ENCODE measurements at places on chromosomes 3 and 15.

GRCh38 chr3:24503616-24504113, 9.0 kb upstream of the THRB start:
- H3K36me3 ChIP-seq, result no peaks in the 10 kb centered on the region
- H3K4me1 ChIP-seq, result no peaks in the 10 kb centered on the region
- H3K4me3 ChIP-seq, result no peak overlapping the region
- no peaks in the 10 kb centered on the region for H3K27me3 ChIP-seq
- no peak for DNase-seq

GRCh38 chr3:173584838-173585831, 187.6 kb downstream of the NLGN1 start:
- no peak for DNase-seq
- no peaks in the 10 kb centered on the region for H3K36me3 ChIP-seq
- no peak overlapping the region for H3K27ac ChIP-seq
- H3K4me1 ChIP-seq, result peaks cover 10% of the 10 kb centered on the region
- peaks cover 19% of the 10 kb centered on the region for H3K27me3 ChIP-seq

GRCh38 chr3:140823106-140823505, 118.5 kb upstream of the SLC25A36 start:
- H3K27ac ChIP-seq, result no peak overlapping the region
- H3K4me3 ChIP-seq, result no peak overlapping the region
- H3K36me3 ChIP-seq, result no peaks in the 10 kb centered on the region
- no peaks in the 10 kb centered on the region for H3K27me3 ChIP-seq
- no peak for DNase-seq
- H3K4me1 ChIP-seq, result no peaks in the 10 kb centered on the region

DNA sequence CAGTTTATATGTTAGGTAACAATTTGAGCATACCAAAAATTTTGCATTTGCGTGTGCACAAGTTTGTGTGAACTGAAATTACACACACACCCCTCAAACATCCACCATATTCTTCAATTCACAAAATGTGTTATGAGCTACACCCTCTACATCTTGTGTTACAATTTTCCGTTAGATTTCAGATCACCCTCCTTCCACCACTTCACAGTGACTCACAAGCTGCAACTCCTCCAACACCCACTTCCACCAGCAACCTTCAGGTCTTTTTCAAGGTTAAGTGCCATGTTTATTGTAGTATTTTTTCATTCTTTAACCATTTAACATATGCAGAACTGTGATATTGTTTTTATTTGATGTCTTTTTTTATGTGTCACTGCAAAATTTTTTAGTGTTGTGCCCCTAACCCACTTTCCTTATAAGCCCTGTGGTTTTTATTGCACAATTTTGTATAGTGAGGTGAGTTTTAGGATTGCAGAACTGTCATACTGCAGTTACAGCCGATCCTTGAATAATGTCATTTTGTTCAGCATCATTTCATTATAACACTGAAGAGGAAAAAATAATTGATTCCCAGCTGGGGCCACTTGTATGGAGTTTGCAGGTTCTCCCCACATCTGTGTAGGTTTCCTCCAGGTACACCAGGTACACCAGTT, 148.9 kb downstream of the PLCL2 start:
- H3K27me3 ChIP-seq, result no peaks in the 10 kb centered on the region
- no peak for DNase-seq
- H3K4me3 ChIP-seq, result no peak overlapping the region
- peaks cover 2% of the 10 kb centered on the region for H3K4me1 ChIP-seq

DNA sequence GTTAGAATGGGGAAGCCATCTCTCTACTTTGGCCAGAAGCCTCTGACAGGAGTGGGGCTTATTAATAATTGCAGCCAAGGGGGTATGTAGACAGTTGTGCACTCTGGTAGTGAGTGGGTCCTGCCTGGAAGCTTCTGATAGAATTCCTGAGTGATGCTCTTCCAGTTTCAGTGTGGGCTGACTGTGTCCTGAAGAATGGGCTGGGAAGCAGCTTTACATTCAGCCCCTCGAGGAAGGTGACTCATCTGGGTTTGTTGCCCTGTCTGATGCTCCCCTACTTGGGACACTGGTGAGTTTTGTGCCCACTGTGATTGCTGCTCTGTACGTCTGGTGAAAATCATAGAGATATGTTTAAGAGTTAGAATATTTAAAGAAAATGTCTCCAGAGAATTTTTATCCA, 444.7 kb upstream of the RBMS3 start:
- DNase-seq, result no peak
- H3K4me3 ChIP-seq, result no peak overlapping the region
- no peaks in the 10 kb centered on the region for H3K27me3 ChIP-seq
- H3K36me3 ChIP-seq, result no peaks in the 10 kb centered on the region

- H3K4me1 ChIP-seq, result no peaks in the 10 kb centered on the region
Observed at GRCh38 chr3:60720736-60721135, 530.5 kb downstream of the FHIT start.

DNA sequence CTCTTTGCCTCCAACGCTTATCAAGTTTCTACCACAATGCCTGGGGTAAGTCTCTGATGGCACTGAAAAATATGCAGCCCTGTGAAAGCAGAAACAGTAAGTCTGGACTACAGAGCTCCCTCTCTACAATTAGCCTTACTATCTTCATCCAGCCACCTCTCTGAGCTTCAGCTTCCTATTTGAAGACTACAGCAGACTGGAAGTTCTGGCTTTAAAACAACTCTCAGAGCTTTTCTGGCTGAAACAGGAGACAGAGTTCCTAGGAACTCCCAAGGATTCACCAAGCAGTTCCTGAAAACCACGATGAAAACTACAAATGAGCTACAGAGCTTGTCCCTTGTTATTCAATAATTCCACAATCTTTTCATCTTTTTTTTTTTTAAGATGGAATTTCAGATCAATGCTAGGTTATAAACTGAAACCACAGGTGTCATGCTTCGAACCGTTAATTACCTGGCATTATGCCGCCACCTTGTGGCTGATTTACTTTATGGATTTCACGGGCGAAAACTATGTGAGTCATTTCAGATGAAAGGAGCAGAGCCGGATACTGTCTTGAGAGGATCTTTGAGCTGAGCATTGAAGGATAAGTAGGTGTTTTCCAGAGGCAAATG, 3.9 kb downstream of the CRYGS start:
- H3K36me3 ChIP-seq, result peaks cover 3% of the 10 kb centered on the region
- H3K4me1 ChIP-seq, result no peaks in the 10 kb centered on the region
- DNase-seq, result peak; percentile 93

DNA sequence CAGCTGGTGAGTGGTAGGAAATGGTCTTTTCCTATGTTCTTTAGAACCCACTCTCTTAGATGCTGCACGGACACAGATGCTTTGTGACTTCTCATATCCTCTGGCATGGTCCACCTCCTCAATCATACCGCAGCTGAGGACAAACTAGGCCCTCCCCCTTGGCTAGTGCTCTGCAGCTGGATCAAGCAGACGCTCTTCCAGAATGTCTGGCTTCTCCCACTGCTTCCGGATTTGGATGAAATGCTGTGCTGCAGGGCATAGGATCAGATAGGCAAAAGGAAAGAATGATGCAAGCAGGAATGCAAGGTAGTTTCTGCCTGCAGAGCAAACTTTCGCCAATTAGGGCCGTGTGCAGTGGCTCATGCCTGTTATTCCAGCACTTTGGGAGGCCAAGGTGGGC, 75.7 kb upstream of the SLC4A7 start:
- no peaks in the 10 kb centered on the region for H3K27me3 ChIP-seq
- no peak overlapping the region for H3K27ac ChIP-seq
- no peaks in the 10 kb centered on the region for H3K36me3 ChIP-seq
- no peaks in the 10 kb centered on the region for H3K4me1 ChIP-seq
- H3K4me3 ChIP-seq, result no peak overlapping the region
- DNase-seq, result no peak

GRCh38 chr15:31108836-31109235, 7.3 kb upstream of the TRPM1 start:
- H3K4me3 ChIP-seq, result no peak overlapping the region
- no peak for DNase-seq
- H3K27me3 ChIP-seq, result no peaks in the 10 kb centered on the region

DNA sequence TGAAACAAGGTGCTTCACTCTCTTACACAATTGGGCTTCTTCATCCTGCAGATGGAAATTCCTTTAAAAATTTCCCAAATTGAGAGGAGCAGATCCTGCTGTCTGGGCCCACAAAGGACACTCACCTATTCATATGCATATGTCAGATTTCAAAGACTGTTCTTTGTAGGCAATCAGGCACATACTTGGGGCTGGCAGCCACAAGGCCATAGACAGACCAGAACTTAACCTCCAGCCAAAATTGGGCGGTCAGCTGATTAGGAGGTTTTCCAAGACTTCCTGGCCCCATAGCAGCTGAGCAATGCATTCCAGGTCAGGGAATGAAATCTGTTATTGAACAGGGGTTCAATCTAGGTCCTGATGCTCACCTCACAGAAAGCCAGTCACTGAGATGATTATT, 15.0 kb upstream of the HPS3 start:
- H3K36me3 ChIP-seq, result no peaks in the 10 kb centered on the region
- H3K4me3 ChIP-seq, result no peak overlapping the region
- no peak for DNase-seq
- H3K4me1 ChIP-seq, result no peaks in the 10 kb centered on the region
- H3K27ac ChIP-seq, result no peak overlapping the region

- no peak for DNase-seq
- H3K27ac ChIP-seq, result no peak overlapping the region
- H3K4me3 ChIP-seq, result no peak overlapping the region
- H3K27me3 ChIP-seq, result no peaks in the 10 kb centered on the region
- no peaks in the 10 kb centered on the region for H3K4me1 ChIP-seq
Observed at GRCh38 chr3:76551739-76552138, 488.2 kb upstream of the ROBO2 start.

GRCh38 chr3:191762323-191762960, 301.5 kb downstream of the PYDC2 start:
- no peaks in the 10 kb centered on the region for H3K4me1 ChIP-seq
- no peaks in the 10 kb centered on the region for H3K36me3 ChIP-seq
- H3K4me3 ChIP-seq, result no peak overlapping the region
- no peak for DNase-seq
- no peak overlapping the region for H3K27ac ChIP-seq

DNA sequence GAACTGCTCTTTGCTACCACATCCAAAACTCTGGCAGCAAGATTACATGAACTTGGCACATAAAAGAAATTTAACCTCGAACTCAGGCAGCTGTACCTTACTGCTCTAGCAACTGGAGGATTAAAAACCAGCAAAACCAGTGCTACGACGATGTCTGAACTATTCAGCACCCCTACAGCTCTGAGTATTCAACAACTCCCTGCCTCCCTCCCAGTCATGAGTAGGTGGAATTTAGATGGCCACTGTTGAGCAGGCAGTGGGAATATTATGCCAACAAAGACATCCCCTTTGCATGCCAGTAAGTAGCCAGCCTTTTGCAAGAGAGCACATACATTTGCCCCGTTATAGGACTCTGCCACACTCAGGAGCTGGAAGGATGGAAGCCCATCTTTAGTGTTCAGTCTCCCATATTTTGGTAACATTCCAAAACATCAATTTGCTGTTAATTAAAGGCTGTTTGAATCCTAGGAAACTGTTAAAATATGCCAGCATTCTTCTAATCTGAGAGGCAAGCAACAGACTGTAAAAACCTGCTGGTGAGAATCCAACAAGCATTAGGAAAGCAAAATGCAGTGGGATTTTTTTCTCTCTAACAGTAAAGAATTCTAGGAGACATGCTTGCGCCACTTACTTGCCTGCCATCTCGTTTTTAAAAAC, 85.4 kb downstream of the ZNF385D start:
- peaks cover 4% of the 10 kb centered on the region for H3K4me1 ChIP-seq
- no peaks in the 10 kb centered on the region for H3K27me3 ChIP-seq
- DNase-seq, result peak; percentile 9
- no peaks in the 10 kb centered on the region for H3K36me3 ChIP-seq
- no peak overlapping the region for H3K4me3 ChIP-seq

DNA sequence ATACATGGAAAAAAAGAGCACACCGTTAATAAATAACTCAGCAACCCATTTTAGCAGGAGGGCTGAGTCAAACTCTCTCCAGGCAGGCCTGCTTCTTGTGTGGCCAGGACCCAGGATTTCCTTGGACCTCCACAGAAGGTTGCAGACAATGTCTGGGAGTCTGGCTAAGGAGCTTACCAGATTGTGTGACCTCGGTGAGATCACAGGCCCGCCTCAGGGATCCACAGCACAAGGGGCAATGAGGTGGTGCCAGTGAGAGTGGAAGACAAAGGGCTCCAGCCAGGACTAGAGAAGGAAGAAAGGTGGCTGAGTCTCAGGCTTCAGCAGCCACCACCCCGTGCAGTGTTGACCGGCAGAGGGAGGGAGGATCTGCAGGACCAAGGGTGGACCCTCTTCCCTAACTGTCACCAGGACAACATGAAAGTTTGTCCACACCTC, 32.2 kb upstream of the SEC22A start:
- H3K27ac ChIP-seq, result no peak overlapping the region
- no peak for DNase-seq
- no peaks in the 10 kb centered on the region for H3K27me3 ChIP-seq
- no peaks in the 10 kb centered on the region for H3K36me3 ChIP-seq
- no peak overlapping the region for H3K4me3 ChIP-seq
- H3K4me1 ChIP-seq, result no peaks in the 10 kb centered on the region

DNA sequence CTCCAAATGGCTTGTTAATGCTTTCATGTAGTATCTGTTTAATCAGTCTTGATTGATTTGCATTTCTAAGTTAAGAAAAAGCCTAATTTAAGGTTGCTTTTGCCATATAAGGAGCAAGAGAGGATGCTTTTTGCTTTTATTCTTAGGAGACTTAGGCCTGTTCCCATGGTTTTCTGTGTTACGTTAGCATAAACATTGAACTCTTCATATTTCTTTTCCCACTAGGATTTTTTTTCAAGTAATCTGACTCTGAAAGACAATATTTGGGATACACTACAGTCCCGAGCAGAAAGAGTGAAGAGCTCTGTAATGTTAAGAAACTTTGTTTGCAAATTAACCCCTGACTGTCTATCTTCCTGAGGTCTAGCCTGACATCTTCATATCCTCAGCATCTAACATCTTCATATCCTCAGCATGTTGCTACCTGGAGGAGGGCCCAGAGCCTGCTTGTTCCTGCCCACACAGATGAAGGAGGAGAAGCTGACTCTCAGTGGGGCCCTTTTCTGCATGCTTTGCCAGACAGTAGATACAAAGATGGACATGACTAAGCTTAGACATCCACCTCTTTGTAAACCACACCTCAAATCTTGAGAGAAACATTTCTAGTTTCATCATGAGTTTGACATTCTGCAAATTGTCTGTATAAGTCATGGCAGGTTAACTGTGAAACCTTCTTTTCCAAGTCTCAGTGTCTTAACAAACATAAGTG, 86.2 kb upstream of the COL6A5 start:
- no peak overlapping the region for H3K27ac ChIP-seq
- H3K4me1 ChIP-seq, result no peaks in the 10 kb centered on the region
- no peak for DNase-seq
- no peak overlapping the region for H3K4me3 ChIP-seq
- H3K27me3 ChIP-seq, result no peaks in the 10 kb centered on the region

GRCh38 chr15:25862071-25862471, 1.1 kb downstream of the ATP10A start:
- H3K36me3 ChIP-seq, result no peaks in the 10 kb centered on the region
- H3K27ac ChIP-seq, result no peak overlapping the region
- no peak for DNase-seq
- peaks cover 23% of the 10 kb centered on the region for H3K27me3 ChIP-seq
